ENCODE measurements at places on chromosomes 5 and 9.

DNA sequence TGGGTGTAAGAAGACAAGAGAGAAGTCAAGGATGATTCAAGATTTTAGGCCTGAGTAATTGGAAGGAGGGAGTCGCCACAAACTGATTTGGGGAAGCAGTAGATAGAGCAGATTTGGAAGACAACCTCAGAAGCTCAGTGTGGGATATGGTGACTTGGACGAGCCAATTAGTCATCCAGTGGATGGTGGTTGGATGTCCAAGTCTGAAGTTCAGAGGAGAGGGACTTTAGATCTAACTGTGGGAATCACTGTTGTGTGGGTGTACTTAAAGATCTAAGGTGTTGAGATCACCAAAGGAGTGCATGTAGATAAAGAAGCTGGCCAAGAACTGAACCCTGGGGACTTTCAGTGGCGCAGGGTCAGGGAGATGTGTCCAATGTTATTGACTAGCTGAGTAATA is 2.2 kb downstream of the IDNK start:
- no peak for DNase-seq

- DNase-seq: no peak
Measured at GRCh38 chr5:127746756-127747155, 43.6 kb downstream of the CCDC192 start.

DNA sequence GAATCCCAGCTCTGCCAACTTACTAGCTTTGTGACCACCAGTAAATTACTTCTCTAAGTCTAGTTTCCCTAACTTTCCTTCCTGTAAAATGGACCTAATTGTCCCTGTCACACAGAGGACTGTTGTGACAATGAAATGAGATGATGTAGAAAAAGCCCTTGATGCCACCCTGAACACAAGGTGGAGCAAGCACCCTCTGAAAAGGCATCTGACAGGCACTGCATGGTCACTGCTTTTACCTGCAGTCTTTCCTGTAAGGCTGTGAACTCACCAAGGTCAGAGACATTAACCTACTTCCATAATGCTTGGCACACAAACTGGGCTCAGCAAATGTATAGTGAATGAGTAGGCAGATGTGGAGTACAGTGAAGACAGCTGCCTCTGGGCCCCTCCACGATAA is 6.1 kb downstream of the SLC31A2 start:
- no peak for DNase-seq

DNA sequence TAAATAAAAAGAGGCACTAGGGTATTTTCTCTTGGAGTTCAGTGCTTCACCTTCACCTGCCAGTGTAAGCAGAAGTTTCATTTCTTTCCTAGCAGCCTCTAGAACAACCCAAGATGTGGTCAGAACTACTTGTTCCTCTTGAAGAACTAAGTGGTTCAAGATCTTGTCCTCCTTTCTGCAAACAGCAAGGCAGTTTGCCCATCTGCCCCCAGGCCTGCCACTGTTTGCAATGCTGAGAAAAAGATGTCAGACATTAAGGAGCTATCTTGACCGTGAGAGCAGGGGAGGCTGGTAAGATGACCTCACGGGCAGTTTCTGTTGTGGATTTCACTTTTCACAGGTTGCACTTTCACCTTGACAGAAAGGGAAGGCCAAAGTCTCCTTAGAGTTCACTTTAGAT is 52.0 kb upstream of the KLF4 start:
- DNase-seq: no peak

GRCh38 chr9:133547116-133547515 is 12.6 kb downstream of the ADAMTSL2 start:
- DNase-seq: no peak

DNA sequence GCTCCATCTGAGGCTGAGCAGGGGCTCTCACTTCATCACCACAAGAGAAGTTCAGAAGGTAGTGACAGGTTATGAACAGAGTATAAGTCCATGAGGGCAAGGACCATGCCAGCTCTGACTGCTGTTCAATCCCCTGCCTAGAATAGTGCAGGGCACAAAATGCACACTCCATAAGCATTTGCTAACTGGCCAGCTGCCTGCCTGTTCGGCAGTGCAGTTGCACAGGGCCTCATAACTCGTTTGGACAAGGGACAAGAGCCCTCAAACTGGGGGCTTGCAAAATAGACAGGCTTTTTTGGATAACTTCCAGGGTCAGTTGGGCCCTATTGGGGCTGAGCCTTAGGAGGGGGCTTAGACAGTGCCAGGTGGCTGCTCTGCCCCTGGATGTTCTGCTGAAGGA is 21.1 kb downstream of the SPARC start:
- DNase-seq: no peak

- no peak for DNase-seq
Measured at GRCh38 chr9:103617046-103617445, 477.1 kb upstream of the SMC2 start.

GRCh38 chr9:19371942-19372341 is 8.1 kb downstream of the RPS6 start:
- DNase-seq: no peak

- no peak for DNase-seq
Measured at GRCh38 chr5:57042524-57042931, 90.6 kb upstream of the MIER3 start.

DNA sequence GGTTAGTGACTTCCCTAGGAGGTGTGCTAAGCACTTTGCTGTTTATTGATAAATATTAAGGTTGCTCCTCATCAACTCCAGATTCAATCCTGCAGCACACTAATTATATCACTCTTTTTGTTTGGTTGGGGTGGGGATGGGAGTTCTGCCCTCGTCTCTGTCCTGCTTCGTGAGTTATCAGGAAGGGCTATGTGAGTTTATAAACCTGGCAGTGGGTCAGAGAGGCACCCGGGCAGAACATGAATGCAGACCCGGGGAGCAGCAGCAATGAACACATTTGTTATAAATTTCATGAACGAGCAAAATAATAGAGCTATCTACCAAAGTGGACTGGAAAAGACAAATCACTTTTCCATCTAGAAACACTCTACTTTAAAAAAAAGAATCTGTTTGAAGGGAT is 125.5 kb upstream of the WWC1 start:
- DNase-seq: no peak
